Stimulated activated CD4-positive, alpha-beta T cell treated with anti-CD3 and anti-CD28 coated beads, TNF-alpha, amount 100 ng/mL, for 4 hours (primary cell): ENCODE measurements at places on chromosomes 12 and 14.

DNA sequence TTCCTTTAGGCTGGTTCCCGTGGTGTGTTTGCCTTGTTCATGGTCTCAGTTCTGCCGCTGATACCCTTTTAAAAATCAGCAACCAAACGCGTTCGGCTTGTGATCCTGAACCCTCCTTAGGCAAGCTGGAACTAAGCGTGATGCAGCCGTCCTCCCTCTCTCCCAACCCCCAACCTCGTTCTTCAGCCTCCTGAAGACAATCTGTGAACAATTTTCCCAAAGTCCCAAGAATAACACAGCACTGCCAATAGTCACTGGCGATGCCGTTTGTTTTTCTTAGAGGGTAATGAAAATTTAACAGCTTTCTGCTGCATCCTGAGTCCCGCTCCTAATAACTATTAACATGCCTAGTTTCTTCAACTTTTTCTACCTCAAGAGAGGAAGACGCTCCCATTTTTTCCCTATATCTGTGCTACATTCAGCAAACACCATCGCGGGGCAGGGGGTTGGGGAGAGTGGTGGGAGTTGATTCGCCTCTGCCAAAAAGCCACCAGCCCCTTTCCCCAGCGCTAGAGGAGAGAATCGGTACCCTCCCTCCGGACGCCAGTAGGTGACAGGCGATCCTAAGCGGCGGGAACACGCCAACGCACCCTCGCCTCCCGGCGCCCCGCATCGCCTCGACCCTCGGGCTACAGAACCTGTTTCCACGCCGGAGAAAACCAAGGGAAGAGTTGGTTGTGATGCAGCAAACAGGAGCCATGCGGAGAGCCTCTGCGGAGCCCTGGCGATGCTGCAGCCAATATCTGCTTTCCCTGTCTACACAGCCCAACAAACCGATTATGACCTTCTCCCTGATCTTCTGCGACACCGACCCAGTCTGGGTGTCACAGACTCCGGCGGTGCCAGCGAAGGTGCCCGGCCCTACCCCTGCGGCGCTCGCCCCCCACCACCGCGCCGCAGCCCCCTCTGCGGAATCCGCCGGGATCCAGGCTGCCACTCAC, 752 bp downstream of the PRICKLE1 start:
- no peak for DNase-seq

GRCh38 chr12:78177298-78177697, 346.6 kb downstream of the NAV3 start:
- no peak for DNase-seq

GRCh38 chr12:29082522-29082921, 66.6 kb upstream of the FAR2 start:
- no peak for DNase-seq

DNA sequence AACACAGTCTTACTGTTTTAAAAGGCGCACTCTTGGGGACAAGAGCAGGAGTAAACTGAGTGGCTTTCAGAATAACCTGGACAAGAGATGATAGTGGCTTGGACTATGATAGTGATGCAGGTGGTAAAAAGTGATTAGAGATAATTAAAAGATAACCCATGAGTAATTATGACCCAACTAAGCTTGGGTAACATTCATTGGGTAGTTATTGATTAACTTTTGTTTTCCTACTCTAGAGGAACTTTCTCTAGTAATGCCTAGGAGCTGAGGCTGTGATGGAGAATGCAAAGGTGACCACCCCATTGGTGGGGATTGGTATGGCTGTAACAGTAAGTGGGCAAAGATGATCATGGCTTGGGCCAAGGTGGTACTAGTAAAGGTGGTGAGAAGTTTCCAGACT, 22.3 kb upstream of the FRS2 start:
- DNase-seq = no peak
